Left lung (tissue), 14 donors: ENCODE measurements at places on chromosomes 7 and 10.

DNA sequence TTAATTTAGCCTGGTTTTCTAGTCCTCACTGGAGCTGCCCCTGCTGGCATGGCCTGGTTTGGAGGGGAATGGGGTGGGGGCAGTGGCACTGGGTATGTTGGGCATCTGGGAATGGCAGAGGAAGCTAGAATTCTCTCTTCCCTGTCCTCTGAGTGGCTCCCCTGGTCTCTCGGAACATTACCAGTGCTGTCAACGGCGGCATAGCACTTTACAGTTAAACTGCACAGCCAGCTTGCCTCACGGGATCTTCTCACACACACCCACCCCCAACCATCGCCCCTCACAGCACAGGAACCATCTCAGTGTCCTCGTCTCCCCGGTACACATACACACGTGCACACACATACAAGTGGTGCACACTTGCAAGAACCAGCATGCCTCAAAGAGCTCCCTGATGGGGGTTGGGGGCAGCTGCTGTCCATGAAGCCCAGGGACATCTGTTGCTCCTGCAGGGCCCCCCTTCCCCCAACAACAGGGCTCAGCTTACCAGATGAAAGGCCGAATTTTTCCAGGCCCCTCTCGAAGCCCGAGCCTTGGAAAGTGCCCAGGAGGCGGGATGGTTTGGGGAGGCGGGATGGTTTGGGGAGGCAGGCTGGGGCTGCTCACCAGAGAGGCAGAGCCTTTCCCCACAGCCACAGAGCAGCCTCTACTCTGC lies 41.0 kb downstream of the TSPAN15 start:
- DNase-seq, result peak; percentile 39

DNA sequence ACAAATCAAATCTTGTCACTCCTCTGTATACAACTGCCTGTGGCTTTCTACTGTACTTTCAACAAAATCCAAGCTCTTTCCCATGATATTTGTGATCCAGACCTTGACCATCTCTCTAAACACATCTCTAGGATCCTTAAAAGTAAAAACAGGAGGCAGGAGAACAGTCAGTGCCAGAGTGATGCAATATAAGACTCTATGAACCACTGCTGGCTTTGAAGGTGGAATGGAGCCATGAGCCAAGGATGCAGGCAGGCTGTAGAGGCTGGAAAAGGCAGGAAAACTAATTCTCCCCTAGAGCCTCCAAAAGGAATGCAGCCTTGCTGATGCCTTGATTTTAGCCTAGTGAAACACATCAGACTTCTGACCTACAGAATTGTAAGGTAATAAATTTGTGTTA lies 45.5 kb upstream of the LRRN3 start:
- DNase-seq, result no peak

DNA sequence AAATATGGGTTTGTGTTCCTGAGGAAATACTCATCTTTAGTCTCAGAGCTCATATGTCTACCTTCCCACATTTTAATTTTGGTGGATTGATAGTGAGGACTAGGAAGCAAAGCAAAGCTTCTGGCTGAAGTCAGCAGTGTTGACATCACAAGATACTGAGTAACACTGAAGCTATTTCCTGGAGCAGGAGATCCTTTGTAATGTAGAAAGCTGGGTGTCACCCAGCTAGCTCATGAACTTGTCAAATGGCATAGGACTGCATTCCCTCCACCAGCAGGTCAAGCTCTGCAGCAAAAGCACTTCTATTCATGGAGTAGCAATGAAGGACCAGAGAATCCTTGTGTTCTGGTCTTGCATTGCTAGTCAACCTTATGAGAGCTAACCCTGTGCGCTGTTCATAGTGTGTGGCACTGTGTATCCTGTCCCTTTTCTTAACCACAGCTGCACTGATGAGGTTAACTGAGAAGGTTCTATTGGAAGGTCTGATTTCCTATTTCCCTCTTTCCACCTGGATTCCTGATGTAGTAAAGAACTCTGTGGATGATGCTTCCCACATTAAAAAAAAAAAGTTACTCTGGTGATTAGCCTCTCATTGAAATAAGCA lies 94.8 kb upstream of the ZNF804B start:
- no peak for DNase-seq

DNA sequence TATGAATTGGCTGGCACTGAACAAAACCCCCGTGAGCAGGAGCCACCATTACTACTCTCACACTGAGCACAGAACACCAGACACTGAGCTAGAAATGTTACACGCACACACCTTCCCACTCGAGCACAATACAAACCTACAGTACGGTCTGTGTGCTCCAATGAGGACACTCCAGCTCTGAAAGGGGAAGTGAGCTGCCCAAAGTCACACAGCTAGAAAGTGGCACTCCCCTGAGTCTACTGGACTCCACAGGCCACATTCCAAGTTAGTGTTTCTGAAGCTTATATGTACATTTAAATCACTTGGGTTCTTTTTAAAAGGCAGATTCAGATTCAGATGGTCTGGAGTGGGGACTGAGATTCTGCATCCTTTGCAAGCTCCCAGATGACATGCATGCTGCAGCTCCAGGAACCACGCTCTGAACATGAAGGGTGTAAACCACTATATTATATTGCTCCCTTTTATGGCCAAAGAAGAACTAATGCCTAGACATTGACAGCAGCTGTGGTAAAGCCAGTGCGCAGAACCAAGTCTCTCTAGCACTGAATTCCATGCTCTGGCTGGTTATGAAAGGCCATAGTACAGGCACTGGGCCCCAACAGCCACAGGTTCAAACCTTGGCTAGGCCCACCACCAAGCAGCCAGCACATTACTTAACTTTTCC lies 77.1 kb downstream of the FRMPD2 start:
- DNase-seq, result no peak

DNA sequence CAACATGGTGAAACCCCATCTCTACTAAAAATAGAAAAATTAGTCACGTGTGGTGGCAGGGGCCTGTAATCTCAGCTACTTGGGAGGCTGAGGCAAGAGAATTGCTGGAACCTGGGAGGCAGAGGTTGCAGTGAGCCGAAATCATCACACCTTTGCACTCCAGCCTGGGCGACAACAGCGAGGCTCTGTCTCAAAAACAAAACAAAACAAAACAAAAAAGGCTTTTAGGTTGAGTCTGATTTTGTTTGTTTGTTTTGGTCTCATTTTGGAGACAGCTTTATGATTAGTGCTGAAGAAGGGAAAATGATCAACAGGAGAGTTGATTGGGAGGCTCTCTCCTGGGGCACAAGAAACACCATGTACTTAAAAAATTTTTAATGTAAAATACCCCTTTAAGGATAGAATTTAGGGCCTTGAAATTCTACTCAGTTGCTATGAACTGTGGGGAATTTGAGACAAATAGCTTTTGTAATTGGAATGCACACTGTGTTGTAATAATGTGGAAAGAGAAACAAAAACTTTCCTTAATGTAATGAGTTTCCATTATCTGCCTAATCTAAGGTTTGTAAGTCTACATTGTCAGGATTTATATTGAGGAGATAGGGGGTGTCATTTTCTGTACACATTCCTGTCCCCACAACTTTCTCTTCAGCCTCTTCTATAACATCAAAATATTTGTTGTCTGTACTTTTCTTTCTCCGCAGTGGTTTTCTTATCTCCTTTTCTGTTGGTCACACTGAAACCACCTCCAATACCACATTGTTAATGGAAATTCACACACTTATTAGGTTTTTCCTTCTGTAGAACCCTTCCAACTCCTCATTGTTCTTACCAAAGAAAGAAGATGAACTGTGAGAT lies 41.3 kb downstream of the ARID5B start:
- DNase-seq, result no peak

DNA sequence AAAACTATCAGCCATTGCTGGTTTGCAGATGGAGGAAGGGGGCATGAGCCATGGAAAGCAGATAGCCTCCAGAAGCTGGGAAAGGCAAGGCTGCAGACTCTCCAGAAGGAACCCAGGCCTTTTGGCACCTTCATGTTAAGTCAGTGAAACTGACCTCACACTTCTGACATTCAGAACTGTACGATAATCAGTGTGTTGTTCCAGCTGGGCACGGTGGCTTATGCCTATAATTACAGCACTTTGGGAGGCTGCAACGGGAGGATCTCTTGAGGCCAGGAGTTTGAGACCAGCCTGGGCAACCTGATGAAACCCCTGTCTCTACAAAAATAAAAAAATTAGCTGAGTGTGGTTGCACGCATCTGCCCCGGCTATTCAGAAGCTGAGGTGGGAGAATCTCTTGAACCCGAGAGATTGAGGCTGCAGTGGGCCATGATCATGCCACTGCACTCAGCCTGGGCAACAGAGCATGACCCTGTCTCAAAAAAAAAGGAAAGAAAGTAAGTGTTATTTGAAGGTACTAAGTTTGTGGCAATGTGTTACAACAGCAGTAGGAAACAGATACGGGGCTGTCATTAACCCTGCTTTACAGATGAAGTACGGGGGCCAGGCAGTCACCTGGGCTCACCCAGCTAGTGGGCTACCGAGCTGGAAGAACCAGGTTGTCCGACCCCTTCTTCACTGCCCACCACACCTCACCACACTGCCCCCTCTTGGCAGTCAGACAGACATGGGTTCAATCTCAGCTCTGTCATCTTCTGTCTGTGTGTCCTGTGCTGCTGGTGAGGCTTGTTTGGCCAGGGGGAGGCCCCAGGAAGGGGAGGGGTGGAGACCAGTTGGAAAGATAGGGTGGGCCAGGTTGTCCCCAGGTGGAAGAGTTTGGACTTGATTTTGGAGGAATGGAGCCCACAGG lies 18.3 kb downstream of the CHST3 start:
- DNase-seq, result no peak

DNA sequence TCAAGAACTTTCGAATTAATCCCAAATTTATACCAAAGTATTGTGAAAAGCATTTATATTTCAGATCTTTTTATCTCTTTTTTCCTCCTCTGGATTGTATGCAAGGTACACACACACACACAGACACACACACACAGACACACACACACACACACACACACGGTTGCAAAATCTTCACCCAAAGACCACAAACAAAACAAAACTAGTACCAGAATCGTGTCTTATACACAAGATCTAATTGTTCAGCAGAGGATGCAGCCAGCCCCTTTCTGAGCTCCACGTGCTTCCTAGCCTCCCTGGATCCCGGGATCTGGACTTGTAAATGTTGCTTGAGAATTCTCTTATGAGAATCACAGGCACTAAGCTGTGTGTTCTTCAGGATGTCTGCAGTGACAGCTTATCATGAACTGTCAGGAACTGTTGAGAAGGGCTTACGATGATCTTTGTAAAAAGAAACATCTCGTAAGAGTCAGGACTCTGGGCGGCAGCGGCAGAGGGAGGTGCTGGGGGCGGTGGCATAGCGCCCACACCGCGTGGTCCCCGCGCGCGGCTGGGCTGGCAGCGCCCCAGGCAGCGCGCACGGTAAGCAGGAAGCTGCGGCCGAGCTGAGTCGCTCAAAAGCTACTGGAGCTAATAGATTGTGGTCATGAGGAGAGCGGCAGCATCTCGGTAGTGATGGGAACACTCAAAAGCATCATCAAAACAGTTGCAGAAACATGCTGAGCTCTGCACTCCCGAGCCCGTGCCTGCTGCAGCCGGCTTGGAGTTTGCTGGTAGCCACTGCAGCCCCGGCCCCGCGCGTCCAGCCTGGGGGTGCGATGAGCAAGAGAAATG lies 277.6 kb downstream of the GATA3 start:
- DNase-seq, result peak; percentile 56

- no peak for DNase-seq
Measured at GRCh38 chr10:49762566-49762877, 399 bp upstream of the OGDHL start.

- DNase-seq, result no peak
Measured at GRCh38 chr10:67780759-67781538, 57.0 kb downstream of the DNAJC12 start.

DNA sequence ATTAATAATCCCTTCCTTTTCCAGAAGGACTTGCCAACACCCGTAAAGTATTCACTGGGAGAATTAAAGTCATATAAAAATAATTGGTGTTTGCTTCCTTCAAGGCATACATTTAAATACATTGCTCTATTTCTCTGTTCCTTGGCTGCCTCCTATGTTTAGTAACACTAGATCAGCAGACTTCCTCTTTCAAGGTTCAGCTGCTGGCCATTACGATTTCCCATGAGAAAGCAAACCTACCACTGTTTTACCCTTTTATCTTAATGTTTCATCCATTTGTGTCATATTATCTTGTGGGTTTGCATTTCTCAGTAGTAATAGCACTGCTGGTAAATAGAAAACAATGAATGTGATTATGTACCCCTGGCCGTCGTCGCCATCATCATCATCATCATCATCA lies 313.8 kb upstream of the BMPER start:
- peak; percentile 76 for DNase-seq

DNA sequence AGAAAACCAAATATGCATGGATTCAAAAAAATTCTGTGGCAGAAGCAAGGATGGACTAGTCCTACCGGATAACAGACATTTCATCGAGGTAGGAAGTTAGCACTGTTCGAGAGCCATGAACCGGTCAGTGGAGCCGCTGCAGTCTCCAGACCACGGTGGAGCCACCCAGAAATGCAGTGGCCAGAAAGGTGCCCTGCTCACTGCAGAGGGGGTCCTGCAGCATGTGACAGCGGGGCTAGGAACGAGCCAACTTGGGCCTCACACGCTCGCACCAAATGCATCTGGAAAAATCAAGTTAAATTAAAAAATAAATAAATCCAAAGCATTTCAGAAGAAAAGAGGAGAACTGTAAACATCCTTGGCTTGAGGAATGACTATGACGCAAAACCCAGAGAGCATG lies 13.1 kb upstream of the CFAP46 start:
- DNase-seq, result no peak

GRCh38 chr10:35300063-35300699 lies 36.1 kb upstream of the CCNY start:
- DNase-seq, result no peak

DNA sequence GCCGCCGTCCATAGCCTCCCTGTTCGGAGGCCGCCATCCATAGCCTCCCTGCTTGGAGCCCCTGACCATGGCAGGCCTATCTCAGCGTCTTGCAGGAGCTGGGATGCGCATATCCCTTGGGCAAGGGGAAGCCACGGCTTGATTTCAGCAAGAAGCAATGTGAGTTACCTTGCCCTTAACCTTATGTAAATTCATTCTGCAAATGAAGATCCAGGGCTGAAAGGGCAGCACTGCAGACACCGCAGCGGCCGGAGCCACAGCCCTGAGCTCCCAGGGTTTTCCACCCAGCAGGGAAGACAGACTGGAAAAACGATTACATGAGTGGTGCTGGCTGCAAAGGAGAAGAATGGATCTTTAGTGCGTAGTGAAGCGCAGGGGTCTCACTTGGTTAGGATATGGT lies 95.8 kb downstream of the SEC61G start:
- no peak for DNase-seq

- no peak for DNase-seq
Measured at GRCh38 chr10:73881221-73881919, 7.0 kb upstream of the CAMK2G start.
